ENCODE measurements at places on chromosomes 2 and 18.

- no peak for DNase-seq
Observed at GRCh38 chr2:131085646-131086045, 7.6 kb downstream of the FAM168B start.

GRCh38 chr2:172087780-172088244 is 2.5 kb downstream of the DLX1 start:
- DNase-seq: no peak

- DNase-seq: no peak
Observed at GRCh38 chr2:75622500-75622899, 24.1 kb upstream of the MRPL19 start.

DNA sequence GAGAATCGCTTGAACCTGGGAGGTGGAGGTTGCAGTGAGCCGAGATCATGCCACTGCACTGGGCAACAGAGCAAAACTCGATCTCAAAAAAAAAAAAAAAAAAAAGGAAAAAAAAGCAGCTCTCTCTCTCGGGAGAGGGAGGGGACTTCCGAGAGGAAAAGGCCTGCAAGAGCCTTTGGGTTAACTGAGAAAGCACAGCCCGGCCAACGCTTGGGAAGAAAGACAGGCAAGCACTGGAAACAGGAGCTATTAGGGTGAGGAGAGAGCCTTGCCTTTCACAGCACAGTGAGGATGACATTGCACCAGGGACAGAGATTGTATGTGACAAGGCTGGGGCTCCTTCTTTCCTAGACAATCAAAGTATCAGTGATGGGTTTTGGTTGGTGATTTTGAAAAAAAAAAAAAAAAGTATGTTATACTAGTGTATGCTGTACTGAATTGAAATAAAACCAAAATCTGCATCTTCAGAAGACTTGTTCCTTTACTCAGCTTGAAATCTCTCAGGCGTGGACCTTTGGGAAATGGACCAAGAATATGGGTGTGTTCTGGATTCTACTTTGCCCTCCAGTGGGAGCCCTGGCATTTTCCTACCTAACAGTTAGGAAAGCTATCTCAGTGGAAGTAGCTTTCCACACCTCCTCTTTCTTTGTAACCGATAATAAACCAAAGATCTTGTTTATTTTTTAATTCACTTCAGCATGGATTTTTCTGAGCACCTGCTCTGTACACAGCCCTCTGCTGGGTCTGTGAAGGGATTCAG is 16.7 kb downstream of the SRSF7 start:
- no peak for DNase-seq

DNA sequence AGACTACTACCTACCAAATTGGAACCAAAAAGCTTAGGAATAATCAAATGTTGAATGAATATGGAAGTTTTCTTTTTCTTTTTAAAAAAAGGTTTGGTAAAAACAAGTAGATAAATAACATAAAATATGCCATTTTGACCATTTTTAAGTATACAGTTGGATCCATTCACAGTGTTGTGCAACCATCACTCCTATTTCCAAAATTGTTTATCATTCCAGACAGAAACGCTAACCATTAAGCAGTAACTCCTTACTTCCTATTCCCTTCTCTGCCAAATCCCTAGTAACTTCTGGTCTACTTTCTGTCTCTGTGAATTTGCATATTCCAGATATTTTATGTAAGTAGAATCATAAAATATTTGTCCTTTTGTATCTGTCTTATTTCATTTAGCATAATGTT is 39.8 kb downstream of the CD302 start:
- DNase-seq: no peak
